Sigmoid colon (tissue), 7 donors: ENCODE measurements at places on chromosomes 1 and 21. TPM values are rescaled to one million over a fixed set of nuclear protein-coding genes. Genes with fewer than 3 reads are reported as not detected.
A peak's percentile ranks its signal among the peaks of the same experiment; 100 is the strongest.

GRCh38 chr1:6635910-6636760 is 11.5 kb downstream of the THAP3 start:
- no peak for DNase-seq

DNA sequence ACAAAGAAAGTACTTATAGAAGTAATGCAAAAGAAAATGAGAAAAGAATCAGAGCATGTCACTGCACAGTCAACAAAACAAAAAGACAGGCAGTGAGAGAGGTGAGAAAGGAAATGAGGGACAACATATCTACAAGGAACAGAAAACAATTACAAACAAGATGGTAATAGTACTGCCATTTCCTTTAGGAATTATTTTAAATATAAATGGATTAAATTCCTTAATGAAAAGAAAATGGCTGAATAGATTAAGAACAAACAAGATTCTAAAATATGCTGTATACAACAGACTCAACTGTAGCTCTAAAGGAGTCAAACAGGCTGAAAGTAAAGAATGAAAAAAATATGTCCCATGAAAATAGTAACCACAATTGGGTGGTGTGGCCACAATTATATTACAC is 22.1 kb upstream of the ZNF124 start:
- no peak for DNase-seq

- no peak for DNase-seq
Measured at GRCh38 chr1:223843934-223844786, 1.6 kb downstream of the TP53BP2 start.

- no peak for DNase-seq
Measured at GRCh38 chr1:56837244-56837939, 17.2 kb upstream of the C8A start.

GRCh38 chr1:210159211-210159610 is 73.4 kb upstream of the SERTAD4 start:
- no peak for DNase-seq

The STX12 gene
- 54.0 TPM for total RNA-seq

The RIMKLA gene
- total RNA-seq: 3.1 TPM

The MROH9 gene
- not detected for total RNA-seq

- no peak for DNase-seq
Measured at GRCh38 chr21:37828991-37829390, 87.3 kb downstream of the KCNJ6 start.

- no peak for DNase-seq
Measured at GRCh38 chr1:110288111-110288510, 51.1 kb upstream of the RBM15 start.

DNA sequence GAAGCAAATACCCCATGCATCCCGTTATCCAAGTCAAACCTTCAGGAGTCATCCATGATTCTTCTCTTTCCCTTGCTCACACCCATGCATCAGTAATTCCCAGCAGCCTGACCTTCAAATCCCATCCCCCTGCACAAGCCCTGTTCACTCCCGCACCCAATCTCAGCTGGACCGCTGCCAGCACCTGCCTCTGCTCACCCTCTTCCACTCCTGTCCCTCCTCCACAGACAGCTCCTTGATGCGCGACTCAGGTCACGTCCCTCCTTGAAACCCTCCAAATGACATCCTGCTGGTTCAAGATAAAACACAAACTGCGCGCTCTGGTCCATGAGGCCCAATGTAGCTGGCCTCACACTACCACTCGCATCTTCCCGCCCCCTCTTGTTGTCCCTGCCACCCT is 43.4 kb upstream of the MPZL1 start:
- DNase-seq: no peak

- peak; percentile 86 for DNase-seq
Measured at GRCh38 chr1:167043752-167044488, 46.3 kb downstream of the GPA33 start.

- no peak for DNase-seq
Measured at GRCh38 chr1:29964718-29965533, 728.6 kb downstream of the PTPRU start.

DNA sequence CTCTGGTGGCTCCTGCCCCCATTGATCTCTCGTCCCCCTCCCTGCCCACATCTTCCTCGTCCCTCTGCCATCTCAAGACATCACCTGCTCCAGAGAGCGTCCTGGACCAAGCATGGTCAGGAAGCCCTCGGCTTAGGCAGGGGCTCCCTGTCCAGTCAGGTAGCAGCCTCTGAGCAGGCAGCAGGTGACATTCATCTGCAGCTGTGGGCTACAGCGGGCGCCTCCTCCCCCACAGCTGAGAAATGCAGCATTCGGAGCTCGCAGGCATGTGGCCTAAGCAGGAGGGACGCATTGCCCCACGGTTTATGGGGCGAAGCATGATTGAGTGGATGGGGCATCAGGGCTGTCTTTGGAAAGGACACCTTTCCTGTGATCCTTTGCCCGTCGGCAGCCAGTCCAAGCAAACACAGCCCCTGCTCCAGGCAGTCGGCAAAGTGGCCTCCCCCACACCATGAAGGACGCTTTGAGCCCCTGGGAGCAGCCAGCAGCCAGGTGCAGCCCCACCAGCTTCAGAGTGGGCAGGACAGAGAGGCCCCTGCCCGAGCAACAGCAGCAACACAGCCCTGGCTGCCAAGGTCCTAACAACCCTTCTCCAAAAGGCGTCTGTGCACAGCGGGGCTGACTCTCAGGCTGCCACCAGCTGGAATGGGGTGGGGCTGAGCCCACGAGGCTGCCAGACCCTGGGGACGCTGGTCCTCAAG is 234.1 kb upstream of the VAMP3 start:
- no peak for DNase-seq

- DNase-seq: no peak
Measured at GRCh38 chr1:5996641-5997270, 4.5 kb upstream of the NPHP4 start.

GRCh38 chr1:202568826-202569225 is 141.4 kb downstream of the SYT2 start:
- DNase-seq: no peak

The MMP23B gene
- 26.5 TPM for total RNA-seq

DNA sequence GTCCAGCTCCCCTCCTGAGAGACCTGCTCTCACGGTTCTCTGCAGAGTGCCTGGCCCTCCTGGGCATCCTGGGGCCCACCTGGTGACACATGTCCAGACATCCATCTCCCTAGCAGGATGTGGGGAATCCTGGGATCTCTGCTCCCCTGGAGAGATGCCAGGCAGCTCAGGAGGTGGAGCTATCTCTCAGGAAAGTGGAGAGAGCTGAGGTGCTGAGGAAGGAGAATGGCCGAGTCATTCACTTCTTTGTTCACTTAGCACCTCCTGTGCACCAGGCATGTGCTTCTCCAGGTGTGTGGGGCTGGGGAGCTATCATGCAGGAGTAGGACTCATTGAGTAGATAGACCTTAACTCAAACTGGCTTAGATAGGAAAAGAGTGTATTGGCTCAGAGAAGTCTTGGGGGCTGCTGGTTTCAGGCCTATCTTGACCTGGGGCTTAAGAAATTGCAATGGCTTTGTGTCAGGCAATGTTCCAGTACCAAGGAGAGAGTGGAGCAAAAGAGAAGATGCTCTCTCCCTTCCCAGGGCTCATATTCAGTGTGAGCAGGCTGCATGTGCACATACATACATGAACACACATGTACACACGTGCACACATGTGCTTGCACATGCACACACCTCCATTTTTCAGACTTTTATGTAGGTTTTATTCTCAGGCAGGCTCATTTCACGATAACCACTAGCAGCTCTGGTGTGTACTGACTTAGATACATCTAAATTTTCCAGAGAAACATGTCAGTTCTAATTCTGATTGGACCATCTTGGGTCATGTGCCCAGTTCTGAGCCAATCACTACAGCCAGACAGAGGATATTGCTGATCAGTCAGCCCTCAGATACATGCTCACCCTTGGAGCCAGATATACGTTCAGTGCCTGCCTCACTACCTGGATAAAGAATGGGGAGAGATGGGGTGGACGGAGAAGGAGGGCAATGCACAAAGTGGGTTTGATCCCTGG is 437.6 kb downstream of the PTPRU start:
- no peak for DNase-seq

The ADAM30 gene
- total RNA-seq: not detected

DNA sequence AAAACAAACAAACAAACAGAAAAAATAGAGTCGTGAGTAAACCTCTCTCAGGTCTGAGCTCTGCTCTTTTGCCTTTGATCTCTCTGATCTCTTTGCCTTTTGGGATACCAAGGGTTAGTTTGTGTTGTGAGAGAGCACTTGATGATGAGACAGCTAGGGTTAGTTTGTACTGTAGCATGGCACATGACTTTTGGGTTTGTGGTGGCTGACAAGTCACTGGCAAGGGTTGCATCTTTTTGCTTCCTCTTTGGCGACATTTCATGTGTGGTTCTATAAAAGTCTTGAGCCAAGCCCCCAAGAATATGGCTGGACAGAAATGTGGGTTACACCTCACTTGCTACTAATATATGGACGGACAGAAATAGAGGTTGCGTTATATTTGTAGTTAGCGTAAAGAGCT is 60.5 kb downstream of the TESK2 start:
- DNase-seq: no peak

GRCh38 chr1:155322571-155322952 is 1.9 kb downstream of the RUSC1 start:
- DNase-seq: peak; percentile 81

The SMPDL3B gene
- total RNA-seq: 0.71 TPM

GRCh38 chr1:235573880-235574279 is 69.6 kb upstream of the B3GALNT2 start:
- DNase-seq: no peak

DNA sequence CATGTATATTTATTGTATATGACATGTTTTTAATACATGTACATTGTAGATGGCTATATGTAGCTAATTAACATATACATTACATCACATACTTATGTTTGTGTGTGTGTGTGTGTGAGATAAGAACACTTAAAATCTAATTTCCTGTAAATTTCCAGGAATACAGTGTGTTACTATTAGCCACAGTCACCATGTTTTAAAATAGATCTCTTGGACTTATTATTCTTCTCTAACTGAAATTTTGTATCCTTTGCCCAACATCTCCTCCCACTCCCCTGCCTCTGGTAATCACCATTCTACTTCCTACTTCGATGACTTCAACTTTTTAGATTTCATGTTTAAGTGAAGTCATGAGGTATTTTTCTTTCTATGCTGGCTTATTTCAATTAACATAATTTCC is 64.8 kb downstream of the FCRL5 start:
- no peak for DNase-seq

The CYP4A22 gene
- total RNA-seq: 1.4 TPM

The RHBG gene
- total RNA-seq: not detected

DNA sequence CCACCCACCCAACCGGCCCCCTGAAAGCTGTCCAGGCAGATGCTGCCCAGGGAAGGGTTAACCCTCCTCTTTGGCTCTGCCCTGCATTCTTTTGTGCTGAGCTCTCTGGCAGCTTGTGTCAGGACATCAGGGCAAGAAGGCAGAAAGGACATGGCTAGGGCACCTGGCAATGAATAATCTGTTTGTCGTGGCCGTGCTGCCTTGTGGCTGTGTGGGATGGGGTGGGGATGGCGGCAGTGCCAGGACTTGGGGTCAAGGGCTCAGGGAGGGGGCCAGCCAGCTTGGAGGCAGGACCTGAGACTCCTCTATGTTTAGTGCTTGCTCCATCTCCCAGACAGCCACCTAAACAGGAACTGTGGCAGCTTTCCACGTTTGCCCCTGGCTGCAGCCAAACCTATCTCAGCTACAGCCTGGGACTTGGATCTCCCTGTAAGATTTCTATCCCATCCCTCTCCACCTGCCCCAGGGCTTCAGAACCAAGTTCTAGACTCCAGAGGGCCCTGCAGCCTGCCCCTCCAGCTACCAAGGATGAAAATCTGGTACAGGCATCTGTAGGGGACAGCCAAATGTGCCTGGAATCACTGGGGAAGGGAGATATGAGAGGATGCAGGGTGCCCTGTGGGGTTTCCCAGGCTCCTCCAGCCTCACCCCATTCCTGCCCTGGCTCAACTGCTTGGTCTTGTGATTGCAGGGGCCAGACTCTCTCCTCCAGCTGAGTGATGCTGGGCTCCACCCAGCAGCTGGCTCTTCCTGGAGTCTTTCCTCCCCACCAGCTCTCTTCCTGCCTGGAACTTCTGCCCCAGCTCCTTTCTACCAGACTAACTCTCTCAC is 9.6 kb upstream of the GPR37L1 start:
- no peak for DNase-seq

GRCh38 chr1:47725000-47725473 is 272.1 kb downstream of the TRABD2B start:
- no peak for DNase-seq
